ENCODE measurements at places on chromosomes 4 and X.

- peak; percentile 89 for DNase-seq
Observed at GRCh38 chr4:158768555-158769174, at the start of gene FNIP2. Gene FNIP2, plus strand, starts transcription at chr4:158769026. Its CDS starts 187 bp downstream, at chr4:158769213.

DNA sequence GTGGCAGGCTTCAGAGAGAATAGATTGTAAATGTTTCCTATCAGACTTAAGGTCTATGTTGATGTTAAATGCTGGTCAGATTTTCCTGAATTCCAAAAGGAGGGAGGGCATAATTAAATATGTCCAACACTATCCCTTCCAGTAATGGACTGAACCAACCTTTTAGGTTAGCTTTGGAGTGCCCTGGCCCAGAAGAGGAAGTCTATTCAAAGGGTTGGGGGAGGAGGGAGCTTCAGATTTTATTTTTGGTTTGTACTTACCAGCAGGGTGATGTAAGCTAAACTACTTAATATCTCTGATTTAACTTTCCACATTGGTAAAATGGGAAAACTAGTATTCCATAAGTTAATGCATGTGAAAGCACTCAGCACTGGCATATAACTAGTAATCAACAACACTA lies 91.1 kb downstream of the RBM46 start:
- DNase-seq, result no peak

DNA sequence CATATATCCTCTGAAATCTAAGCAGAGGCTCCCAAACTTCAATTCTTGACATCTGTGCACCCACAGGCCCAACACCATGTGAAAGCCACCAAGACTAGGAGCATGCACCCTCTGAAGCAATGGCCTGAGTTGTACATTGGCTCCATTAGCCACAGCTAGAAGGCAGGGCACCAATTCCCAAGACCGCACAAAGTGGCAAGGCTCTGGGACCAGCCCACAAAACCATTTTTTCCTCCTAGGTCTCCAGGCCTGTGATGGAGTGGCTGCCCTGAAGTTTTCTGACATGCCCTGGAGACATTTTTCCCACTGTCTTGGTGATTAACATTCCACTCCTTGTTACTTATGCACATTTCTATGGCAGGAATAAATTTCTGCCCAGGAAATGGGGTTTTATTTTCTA lies 232.2 kb upstream of the GRID2 start:
- no peak for DNase-seq

DNA sequence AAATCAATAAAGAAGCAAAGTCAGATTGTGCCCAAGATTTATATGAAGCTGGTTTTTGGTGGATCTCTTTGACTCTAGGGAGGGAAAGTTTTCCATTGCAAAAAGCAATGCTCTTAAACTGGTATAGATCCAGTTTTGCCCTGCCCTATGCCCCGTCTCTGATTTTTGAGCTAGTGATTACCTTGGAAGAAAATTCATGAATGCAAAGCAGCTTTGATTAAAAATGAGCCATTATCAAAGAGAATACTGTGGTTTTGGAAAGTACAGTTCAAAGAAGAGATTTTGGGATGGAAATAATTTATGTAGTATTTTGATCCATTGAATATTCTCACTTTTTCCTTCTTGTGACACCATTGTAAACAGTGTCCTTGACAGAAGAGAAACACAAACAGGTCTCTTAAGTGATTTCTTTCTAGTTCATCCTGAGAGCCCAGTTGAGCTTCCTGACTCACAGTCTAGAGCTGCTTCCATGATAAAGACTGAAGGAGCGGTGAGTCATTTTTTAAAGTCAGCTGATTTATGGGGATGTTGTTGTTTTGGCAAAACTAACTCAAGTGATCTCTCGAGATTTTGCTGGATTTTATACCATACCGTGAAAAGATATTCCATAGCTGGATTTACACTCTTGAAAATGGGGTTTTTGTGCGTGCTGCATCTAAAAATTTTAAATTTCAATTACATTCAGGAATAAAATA lies 76.7 kb downstream of the AFF1 start:
- peak; percentile 21 for DNase-seq

GRCh38 chrX:119552508-119552907 lies 12.7 kb downstream of the STEEP1 start:
- no peak for DNase-seq

- no peak for DNase-seq
Observed at GRCh38 chr4:5409237-5409636, 299.1 kb downstream of the EVC2 start.

DNA sequence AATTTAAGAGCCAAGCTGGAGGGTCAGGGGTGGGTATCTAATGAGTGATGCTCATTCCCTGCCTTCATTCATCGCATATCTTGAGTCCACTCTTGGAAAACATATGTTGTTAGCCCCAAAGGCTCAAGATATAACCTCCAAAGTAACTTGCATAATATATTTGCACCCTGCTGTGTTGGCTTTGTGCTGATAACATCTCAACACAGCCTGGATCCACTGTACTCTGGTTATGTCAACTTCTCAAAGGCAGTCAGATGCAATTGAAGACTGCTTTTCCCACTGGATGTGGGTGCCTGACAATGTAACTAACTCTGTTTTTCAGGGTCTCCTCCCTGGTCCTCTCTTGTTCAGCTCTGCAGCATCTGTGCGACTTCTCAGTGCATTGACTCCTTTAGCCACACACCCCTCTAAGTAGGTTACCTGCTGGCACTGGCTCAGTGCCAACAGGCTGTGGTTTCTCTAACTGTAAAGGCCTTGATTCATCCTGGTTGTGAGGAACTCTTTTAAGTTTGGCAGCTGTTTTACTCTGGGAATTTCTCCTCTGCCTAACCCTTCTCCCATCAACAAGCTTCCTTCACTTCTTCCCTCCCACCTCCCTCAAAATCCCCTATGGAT lies 28.1 kb downstream of the SLC16A2 start:
- peak; percentile 1 for DNase-seq

DNA sequence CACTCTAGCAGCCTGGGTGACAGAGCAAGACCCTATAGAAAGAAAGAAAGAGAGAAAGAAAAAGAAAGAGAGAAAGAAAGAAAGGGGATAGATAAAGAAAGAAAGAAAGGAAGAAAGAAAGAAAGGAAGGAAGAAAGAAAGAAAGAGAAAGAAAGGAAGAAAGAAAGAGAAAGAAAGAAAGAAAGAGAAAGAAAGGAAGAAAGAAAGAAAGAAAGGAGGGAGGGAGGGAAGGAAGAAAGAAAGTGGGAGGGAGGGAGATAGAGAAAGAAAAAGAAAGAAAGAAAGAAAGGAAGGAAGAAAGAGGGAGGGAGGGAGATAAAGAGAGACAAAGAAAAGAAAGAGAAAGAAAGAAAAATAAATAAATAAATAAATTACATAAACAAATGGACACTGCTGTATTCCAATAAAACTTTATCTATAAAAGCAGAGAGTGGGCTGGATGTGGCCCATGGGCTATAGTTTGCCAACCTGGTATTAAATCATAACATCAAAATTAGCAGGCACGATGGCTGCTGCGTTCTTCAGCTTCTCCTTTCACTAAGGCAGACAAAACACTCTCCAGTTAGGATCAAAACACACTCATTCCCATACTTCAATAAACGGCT lies 165.0 kb downstream of the ZNF674 start:
- no peak for DNase-seq

- DNase-seq, result peak; percentile 16
Observed at GRCh38 chr4:12545812-12546211, 938.3 kb downstream of the RAB28 start.

- peak; percentile 50 for DNase-seq
Observed at GRCh38 chrX:49915361-49916222, 6.8 kb upstream of the CLCN5 start.

GRCh38 chr4:52592287-52592686 lies 66.8 kb downstream of the USP46 start:
- no peak for DNase-seq

GRCh38 chr4:2796849-2797544 lies 4.1 kb downstream of the SH3BP2 start:
- no peak for DNase-seq

- DNase-seq, result no peak
Observed at GRCh38 chr4:136731025-136731424, 801.3 kb downstream of the PCDH18 start.

GRCh38 chr4:46442963-46443362 lies 53.0 kb upstream of the GABRA2 start:
- DNase-seq, result no peak

DNA sequence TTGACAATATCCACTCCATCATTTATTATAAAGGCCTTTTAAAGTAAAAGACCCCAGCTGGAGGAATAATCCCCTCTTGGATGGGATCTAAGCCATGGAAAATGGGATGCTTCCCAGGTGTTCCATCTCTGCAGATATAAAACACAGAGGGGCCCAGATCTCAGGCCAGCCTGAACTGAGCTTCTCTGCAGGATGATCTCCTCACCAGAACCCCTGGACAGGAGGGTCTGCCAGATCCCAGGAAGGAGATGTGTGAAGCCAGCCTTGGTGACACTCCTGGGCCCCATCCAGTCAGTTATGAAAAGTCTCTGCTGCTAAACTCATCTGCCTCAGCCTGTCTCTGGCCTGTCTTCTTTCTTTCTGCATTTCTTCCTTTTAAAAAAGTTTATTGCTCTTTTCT lies 56.7 kb downstream of the HTRA3 start:
- no peak for DNase-seq

GRCh38 chr4:91826186-91826585 lies 477.6 kb upstream of the GRID2 start:
- no peak for DNase-seq

Measured in NCI-H510A treated with DMSO at 0.1 percent for 48 hours (cell line).